Progenitor cell of endocrine pancreas (in vitro differentiated cells): ENCODE measurements at places on chromosomes 12 and 14.

GRCh38 chr14:76675046-76675445 lies 86.2 kb upstream of the VASH1 start:
- H3K4me1 ChIP-seq: no peaks in the 10 kb centered on the region
- no peak overlapping the region for H3K4me3 ChIP-seq
- no peak for DNase-seq
- H3K27ac ChIP-seq: no peak overlapping the region
- peaks cover 9% of the 10 kb centered on the region for H3K27me3 ChIP-seq
- H3K36me3 ChIP-seq: no peaks in the 10 kb centered on the region

GRCh38 chr12:46124848-46125619 lies 134.7 kb upstream of the SCAF11 start:
- H3K4me3 ChIP-seq: peak overlapping the region; percentile 0
- peaks cover 11% of the 10 kb centered on the region for H3K27me3 ChIP-seq
- H3K36me3 ChIP-seq: no peaks in the 10 kb centered on the region
- peaks cover 34% of the 10 kb centered on the region for H3K4me1 ChIP-seq
- peak overlapping the region; percentile 89 for H3K27ac ChIP-seq
- DNase-seq: peak; percentile 16

DNA sequence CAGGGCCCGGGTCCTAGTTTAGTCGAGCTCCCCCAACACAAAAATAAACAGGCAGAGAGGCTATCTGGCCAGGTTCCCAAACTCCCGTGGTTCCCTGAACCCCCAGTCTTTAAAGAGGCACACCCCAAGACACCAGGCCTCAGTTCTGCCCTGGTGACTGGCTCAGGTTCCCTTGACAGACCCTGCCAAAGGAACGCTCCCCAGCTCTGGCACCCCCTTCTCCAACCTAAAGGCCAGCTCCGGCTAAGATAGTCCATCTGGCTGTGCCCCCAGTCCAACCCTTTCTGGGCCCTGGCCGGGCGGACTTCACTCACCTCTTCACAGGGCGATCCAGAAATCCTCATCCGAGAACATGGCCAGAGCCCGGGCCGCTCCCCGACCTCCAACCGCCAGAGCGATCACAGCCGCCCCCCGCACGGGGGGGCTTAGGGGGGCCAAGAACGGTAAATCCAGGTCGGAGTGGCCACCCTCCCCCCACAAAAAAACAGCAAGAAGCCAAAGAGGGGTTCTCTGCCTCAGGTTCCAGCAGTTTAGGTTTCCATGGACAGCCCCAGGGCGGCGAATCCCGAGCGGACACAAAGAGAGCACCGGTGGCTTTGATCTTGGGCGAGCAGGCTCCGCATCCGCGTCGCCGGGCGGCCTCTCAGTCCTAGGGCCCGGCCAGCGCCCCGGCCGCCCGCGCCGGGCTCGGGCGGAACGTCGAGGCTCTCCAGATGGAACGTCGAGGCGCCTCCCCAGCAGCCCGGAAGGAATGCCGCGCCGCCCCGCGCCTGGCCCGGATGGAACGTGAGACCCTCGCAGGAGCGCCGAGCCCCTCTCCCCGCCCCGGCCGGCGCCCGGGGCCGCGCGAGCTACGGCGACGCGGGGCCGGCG lies 1.1 kb downstream of the KMT2D start:
- H3K27ac ChIP-seq: peak overlapping the region; percentile 97
- DNase-seq: peak; percentile 32
- no peaks in the 10 kb centered on the region for H3K27me3 ChIP-seq
- peak overlapping the region; percentile 96 for H3K4me3 ChIP-seq

DNA sequence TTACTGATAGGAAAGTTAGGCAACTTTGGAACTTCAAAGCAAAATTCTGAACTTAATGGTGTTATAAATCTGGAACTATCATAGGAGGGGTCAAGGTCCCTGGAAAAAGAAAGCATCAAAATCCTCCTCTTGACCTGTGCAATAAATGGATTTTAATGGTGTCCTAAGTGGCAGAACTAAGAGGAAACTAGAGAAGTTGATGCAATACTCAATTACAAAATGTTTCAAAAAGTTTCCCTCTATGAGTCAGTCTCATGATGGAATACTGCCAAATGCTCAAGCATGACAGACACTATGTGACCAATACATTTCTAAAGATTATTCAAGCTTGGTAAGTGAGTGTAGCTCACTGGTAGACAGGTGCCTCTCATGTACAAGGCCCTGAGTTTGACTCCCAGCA lies 47.7 kb upstream of the ERGIC2 start:
- H3K27me3 ChIP-seq: no peaks in the 10 kb centered on the region
- DNase-seq: no peak
- H3K36me3 ChIP-seq: peaks cover 2% of the 10 kb centered on the region
- H3K4me3 ChIP-seq: no peak overlapping the region
- no peak overlapping the region for H3K27ac ChIP-seq
- H3K4me1 ChIP-seq: no peaks in the 10 kb centered on the region

DNA sequence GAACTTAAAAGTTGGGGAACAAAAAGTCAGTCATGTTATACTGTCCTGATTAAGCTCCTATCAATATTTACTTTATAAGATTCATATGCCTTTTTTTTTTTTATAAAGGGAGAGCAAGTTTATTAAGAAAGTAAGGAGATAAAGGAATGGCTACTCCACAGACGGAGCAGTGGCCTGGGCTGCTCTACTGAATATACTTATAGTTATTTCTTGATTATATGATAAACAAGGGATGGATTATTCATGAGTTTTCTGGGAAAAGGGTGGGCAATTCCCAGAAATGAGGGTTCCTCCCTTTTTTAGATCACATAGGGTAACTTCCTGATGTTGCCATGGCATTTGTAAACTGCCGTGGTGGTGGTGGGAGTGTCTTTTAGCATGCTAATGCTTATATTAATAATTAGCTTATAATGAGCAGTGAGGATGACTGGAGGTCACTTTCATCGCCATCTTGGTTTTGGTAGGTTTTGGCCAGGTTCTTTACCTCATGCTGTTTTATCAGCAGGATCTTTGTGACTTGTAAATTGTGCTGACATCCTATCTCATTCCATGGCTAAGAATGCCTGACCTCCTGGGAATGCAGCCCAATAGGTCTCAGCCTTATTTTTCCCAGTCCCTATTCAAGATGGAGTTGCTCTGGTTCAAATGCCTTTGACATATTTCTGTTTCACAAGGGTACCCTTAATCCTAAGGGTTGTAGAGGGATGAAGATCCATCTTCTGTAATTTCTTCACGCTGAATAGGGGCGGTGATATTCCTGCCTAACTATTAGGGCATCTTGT lies 73.9 kb downstream of the OTOGL start:
- no peaks in the 10 kb centered on the region for H3K36me3 ChIP-seq
- H3K27me3 ChIP-seq: no peaks in the 10 kb centered on the region
- H3K4me1 ChIP-seq: peaks cover 6% of the 10 kb centered on the region
- no peak overlapping the region for H3K27ac ChIP-seq

DNA sequence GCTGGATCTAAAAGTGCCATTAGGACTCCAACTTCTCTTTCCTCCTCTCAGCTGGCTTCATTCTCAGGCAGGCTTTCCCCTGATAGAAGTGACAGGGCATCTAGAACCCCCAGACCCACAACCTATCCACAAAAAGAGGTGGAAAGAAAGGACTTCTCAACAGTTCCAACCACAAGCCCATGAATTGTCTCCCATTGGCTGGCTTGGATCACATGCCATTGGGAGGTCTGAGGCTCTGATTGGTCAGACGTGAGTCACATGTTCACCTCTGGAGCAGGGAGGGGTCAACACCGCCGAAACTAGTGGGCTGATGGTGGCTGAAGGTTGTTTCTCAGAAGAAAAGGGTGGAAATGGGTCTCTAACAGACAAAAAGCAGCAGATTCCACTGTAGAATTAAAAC lies 47.2 kb downstream of the DRAM1 start:
- no peak for DNase-seq
- H3K27ac ChIP-seq: no peak overlapping the region
- H3K36me3 ChIP-seq: no peaks in the 10 kb centered on the region
- no peak overlapping the region for H3K4me3 ChIP-seq
- H3K4me1 ChIP-seq: no peaks in the 10 kb centered on the region

DNA sequence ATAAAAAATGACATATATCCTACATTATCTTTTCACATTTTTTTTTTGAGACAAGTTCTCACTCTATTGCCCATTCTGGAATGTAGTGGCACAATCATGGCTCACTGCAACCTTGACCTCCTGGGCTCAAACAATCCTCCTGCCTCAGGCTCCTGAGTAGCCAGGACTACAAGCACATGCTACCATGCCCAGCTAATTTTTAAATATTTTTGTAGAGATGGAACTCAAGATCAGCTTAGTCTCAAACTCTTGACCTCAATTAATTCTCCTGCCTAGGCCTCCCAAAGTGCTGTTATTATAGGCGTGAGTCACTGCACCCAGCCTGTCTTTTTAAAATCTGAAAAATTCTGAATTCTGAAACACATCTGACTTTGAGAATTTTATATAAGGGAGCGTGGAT lies 241.9 kb upstream of the DCN start:
- H3K27ac ChIP-seq: no peak overlapping the region
- H3K36me3 ChIP-seq: no peaks in the 10 kb centered on the region
- H3K4me3 ChIP-seq: no peak overlapping the region
- no peaks in the 10 kb centered on the region for H3K27me3 ChIP-seq

- H3K4me3 ChIP-seq: no peak overlapping the region
- DNase-seq: no peak
- no peaks in the 10 kb centered on the region for H3K4me1 ChIP-seq
- no peak overlapping the region for H3K27ac ChIP-seq
These were observed 845.6 kb upstream of the SEL1L start for GRCh38 chr14:82379291-82379690.

GRCh38 chr14:61551384-61551783 lies 143.9 kb upstream of the HIF1A start:
- no peaks in the 10 kb centered on the region for H3K36me3 ChIP-seq
- no peaks in the 10 kb centered on the region for H3K27me3 ChIP-seq
- no peak for DNase-seq
- no peak overlapping the region for H3K27ac ChIP-seq

DNA sequence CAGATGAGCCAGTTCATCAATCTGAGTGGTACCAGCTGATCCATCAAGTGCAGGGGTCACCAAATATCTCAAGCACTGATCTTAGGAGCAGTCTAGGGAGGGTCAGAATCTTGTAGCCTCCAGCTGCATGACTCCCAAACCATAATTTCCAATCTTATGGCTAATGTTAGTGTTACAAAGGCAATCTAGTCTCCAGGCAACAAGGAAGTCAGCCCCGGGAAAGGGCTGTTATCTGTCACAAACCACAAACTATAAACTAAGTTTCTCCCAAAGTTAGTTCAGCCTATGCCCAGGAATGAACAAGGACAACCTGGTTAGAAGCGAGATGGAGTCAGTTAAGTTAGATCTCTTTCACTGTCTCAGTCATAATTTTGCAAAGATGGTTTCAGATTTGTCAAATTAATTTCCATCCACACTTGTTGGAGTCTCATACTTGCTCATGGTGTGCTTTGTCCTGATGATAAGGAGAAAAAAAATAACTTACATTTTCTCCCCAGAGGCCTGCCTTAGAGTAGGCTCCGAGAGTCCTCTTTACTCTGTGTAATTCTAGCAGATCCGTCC lies 3.9 kb upstream of the ABHD4 start:
- no peak for DNase-seq
- peaks cover 8% of the 10 kb centered on the region for H3K27me3 ChIP-seq
- no peak overlapping the region for H3K4me3 ChIP-seq
- no peak overlapping the region for H3K27ac ChIP-seq

- peak; percentile 66 for DNase-seq
- H3K4me1 ChIP-seq: no peaks in the 10 kb centered on the region
- H3K27ac ChIP-seq: no peak overlapping the region
- H3K27me3 ChIP-seq: peaks cover 47% of the 10 kb centered on the region
- no peaks in the 10 kb centered on the region for H3K36me3 ChIP-seq
- no peak overlapping the region for H3K4me3 ChIP-seq
These were observed 22.4 kb upstream of the FBXO21 start for GRCh38 chr12:117212563-117213190.
